Left ventricle myocardium superior (tissue), 1 donor: ENCODE measurements at places on chromosomes 6 and 20. TPM values are rescaled to one million over a fixed set of nuclear protein-coding genes. Genes with fewer than 3 reads are reported as not detected.

DNA sequence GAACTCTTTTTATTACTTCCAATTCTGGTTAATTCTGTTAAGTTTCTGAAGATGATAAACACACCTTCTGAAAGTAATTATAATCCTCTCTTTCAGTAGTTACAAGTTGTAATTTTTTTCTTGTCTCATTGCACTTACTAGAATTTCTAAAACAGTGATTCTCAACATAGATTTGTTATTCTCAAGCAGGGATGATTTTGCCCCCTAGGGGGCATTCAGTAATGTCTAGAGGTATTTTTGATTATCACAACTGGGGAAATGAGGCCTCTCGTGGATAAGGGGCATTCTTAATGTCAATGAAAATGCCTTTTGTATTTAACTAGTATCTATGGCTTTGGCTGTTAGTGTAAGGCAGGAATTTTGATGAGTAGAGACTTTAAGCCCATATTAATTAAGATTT lies 39.4 kb upstream of the MAFB start:
- no peak for DNase-seq

The DDO gene
- total RNA-seq = 31.5 TPM

The RAB32 gene
- total RNA-seq = 5.3 TPM

GRCh38 chr6:147204060-147204785 lies at the start of gene STXBP5:
Gene STXBP5, plus strand, starts transcription at chr6:147204417. Its CDS starts 116 bp downstream, at chr6:147204533.
- peak; percentile 62 for DNase-seq

DNA sequence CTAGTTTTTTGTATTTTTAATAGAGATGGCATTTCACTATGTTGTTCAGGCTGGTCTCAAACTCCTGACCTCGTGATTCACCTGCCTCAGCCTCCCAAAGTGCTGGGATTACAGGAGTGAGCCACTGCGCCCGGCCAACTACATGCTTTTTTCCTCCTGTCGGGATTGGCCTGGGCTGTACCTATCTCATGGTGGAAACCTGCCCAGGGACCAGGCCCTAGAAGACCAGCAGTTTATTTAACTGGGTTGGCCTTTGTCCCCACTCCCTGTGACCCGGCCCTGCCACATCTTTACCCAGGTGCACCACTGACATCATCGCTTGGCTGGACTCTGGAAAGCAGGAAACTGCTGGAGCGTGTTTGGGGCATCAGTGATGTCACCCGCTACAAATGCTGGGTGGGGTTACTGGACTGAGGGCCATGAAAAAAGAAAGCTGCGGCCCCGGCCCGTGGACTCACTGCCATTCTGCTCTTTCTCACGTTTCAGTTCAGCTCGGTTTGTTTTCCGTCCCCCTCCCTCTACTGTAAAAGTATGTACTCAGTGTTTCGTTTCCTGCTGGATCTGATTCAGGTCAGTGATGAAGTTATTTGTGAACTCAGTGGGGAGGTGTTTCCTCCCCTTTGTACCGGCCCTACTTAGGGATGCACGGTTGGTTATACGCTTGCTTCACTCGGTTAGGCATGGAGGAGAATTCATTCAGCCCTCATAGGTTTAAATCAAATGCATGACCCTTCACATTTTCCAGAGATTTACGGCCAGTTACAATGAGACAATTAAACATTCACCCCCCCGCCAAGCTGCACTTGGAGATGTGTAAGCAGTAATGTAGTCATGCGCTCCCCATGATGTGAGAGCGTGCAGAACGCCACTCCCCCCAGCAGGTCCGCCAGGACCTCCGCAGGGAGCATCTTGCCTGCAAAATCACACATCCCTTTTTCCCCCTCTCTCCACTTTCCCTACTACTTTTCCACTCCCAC lies 179.3 kb downstream of the MTHFD1L start:
- peak; percentile 59 for DNase-seq

GRCh38 chr20:11799281-11799684 lies 118.4 kb upstream of the BTBD3 start:
- DNase-seq = no peak

The FRK gene
- total RNA-seq = 8.8 TPM

The INSM1 gene
- total RNA-seq = not detected

DNA sequence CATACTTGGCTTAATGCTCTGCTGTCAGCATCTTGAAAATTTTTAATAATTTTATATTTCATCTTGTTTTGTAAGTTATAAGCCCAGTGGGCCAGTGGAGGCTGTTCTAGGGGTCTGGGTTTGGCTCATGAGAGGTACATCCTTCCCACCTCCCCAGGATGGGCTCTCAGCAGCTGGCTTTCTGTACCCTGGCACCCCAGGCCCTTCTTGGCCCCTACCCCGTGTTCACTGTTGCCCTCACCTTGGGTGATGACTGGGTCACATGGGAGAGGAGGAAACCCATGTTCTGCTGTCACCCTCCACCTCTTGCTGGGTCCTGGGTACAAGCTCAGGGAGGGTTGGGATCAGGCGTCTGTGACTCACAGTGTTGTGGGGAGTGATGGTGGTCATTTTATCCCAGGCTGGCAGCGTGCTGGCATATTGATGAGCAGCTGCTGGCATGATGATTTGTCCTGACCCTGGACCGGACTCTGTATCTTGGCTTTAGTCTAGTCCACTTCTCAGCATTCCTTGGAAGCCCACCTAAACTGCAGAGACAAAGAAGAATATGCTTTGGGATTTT lies 34.6 kb downstream of the SLC16A10 start:
- no peak for DNase-seq

- DNase-seq = no peak
Observed at GRCh38 chr6:131936156-131936555, 15.0 kb downstream of the CCN2 start.

DNA sequence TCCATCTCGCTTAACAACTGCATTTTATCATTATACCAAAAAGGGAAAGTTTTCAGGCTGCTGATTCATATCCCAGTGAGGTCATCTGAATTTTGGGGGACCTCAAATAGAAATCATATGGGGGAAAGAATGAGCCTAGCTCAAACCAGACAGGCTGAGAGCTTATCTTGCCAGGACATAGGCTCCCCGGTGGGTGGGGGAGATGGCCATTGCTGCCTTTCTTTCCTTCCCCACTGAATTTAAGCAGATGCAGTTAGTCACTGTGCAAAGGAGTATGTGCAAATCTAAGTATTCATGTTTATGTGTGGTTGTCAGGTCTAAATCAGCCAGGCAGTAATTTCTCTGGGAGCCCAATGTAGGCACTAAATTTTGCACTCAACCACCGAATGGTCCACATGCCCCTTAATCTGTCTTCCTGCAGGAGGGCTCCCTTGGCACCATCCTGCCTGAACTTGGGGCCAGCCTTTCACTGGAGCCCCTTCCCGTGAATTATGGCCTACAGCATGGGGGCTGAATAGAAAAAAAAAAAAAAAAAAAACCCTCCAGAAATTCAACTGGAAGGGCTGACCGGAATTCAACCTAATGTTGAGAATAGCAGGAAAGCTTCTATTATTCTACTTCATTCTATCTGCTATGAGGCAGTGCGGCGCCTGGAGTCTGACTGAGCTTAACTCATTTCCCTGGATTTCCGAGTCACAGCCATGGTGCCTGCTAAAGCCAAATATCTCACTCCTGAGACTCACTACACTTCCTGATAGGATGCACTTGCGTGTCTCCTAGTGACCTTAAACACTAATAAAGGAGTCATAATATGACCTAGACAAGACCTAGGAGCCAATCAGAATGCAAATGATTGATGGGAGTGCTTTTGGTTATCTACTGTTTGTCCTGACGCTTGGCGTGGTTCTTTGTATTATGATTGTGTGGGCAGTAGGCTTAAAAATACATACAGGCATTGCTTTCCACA lies 161.5 kb upstream of the HEY2 start:
- DNase-seq = no peak

DNA sequence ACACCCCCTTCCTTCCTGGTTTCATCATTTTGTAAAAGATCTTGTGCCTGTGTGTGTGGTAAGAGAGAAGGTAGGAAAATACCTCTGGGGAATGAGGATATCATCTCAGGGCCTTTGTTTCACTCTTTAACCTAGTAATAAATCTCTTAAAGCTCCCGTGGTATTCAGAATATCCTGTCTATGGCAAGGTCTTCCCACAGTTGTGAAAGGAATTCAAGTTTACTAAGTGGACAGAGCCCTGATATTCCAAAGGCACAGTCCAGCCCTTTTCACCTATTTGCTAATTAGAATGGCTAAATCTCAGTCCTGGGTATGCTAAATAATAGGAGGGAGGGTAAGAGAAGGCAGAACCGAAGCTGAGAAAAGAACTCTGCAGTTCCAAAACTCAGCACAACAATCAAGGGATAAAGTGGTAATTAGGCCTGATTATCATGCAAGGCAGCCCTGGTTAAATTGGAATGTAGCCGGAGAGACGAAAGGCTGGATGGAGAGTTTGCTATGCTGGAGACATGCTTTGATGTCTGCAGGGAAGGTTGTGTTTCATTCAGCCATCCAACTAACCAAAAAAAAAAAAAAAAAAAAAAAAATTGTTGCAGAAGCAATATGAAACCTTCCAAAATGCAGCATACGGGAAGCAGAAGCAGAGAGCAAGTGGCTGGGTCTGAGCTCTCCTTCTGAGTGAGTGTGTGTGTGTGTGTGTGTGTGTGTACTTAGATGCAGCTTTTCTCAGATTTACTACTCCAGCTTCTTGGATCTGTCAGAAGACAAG lies 28.5 kb upstream of the PIM1 start:
- no peak for DNase-seq

DNA sequence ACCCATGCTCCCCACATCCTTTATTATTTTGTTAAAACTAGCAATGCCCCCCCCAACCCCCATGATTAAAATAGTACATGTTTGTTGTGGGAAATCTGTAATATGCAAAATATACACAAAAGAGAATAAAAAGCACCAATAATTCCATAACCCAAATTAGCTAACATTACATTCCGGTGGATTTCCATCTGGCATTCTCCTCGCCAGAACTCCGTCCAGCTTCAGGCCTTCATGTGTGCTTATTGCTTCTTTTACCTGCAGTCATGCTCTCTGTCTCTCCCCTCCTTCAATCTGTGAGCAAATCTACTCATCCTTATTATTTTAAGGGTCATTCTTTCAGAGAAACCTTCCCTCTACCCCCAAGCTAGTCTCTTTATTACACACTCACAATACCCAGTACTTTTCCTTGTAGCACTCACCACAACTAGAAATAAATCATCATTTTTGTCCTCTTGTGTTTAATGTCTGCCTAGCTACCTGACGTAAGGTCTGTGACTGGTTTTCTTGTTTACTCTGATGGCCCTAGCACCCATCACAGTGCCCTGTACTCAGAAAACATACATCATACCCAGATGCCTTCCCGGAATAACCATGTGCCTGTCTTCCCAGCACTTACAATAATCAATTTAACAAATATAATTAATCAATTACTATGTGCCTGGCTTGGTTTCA lies 25.6 kb upstream of the IER3 start:
- no peak for DNase-seq

DNA sequence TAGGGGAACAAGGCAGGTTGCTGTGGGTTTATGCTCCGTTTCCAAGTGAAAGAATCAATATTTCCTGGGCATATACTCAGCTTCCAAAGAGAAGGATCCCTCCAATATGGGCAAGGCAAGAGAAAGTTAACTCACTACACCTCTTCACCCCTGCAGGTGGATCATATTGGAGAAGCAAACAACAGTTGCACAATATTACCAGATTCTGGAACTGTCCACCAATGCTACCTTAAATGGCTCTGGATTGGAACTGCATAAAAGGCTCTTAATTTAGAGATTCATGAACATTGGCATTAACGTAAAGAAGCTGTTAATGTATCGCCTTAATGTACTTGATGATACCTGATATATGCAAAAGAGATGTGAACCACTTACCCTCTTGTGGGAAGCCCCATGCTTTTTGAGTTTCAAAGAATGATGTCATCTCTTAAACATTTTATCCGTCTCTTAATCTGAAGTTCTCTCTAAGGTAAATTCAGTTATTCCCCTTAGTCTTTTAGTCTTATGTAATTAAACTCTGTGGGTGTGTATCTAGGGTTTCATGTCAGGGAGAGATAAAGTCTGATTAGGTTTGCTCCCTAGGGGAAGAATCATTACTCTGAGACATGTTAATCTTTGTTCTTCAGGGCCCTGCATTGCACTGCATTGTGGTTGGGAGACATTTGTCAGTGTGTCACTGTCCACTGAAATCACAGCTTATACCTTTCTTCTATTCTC lies 99.5 kb downstream of the PHACTR1 start:
- DNase-seq = no peak

DNA sequence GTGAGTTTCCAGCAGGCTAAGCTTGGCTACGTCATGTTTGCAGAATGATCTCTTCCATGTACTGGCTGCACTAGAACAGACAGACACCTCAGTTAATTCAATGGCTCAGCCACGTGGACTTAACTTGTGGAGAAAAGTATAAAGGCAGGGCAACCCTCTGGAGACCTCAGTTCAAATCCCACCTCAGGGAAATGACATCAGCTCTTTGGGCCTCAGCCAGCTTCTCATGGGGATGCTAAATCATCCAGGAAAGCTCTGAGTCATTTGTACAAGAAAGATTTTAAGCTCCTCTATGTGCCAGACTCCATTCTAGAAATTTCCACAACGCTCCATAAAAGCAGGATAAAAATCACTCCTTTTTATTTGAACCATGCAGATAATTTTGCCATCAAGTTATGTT lies 128.5 kb upstream of the SALL4 start:
- no peak for DNase-seq

The TNXB gene
- total RNA-seq = 64.1 TPM

The ZBTB46 gene
- 13.1 TPM for total RNA-seq

DNA sequence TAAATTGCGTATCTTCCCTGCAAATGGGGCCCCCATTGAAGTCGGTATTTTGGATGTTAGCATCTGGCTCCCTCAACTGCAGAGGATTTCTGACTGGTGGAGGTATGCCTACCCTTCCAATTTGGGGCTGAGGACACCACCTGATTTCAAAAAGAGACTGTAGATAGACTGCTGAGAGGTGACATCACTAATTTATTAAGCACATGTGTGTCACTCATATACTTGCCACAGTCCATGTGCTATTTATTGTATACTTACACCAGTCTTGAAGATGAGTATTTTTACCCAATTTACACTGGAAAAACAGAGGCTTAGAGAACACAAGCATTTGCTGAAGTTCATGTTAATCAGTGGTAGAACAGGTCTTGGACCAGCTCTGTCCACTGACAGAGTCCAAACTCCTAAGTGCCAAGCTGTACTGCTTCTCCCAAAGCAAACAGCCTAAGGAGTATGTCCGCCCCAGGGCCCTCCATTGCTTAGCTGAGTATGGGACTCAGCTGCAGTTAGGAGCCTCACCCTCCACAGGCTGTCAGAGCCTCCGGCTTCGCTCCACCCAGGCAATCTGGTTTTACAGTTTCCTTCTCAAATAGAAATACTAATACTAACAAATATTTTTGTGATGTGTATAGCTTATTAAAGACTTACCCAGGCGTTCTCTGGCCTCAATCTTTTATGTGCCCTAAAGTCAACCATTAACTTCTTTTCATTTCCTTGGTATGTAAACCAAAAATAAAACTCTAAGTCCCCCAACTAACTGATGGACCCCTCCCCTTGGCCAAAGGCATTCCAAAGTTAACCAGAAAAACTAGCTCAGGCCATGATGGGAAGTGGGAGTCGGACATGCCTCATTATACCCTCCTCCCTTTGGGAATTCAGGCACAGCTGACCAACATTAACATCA lies 17.5 kb downstream of the RIN2 start:
- no peak for DNase-seq
